HT-29 (cell line): ENCODE measurements at places on chromosomes 5 and 9.
A peak's percentile ranks its signal among the peaks of the same experiment; 100 is the strongest.

DNA sequence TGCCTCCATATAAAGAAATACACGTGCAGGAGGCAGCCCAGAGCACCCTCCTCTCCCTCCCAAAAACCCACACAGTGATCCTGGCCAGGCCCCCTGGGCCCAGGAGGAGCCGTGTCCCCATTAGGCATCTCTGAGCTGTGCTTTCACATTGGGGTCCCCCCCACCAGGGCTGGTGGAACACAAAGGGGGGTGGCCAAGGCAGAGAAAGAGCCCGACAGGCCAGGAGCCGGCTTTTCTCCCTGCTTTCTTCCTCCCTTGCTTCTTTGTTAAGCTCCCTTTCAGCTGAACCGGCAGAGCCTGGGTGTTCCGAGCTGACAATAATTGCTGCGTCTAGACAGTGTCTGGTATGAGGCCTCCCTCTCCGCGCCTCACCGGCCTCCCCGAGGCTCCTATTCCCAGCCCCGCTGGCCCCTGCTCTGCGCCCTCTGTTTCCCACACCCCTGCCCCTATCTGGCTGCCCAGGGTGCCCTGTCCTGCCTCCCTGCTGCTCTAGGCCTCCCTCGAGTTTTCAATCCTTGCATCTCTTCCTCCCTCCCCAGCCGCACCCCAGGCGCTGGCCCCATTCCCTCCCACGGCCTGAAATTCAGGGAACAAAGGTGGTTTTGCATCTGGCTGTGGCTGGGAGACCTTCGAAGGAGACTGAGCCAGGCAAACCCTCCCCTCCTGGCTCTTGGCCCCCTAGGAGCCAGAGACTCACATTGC lies 120.6 kb downstream of the C9orf50 start:
- no peak for DNase-seq

DNA sequence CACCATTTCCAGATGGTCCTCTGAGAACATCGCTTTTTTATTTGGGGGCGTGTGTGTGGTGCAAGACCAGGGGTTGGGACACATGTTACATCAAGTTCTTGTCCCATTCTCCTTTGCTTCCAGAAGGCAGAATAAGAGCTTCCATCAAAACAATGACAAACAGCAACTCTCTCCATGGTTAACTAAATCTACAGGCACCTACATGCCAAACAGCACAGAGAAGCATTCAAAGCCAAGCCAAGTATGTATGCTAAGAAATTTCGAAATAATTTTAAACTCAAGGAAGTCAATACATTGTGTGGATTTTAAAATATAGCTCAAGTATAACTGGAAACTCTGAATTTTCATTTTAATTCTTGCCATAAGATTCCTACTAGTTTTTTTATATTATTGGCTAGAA lies 105.6 kb downstream of the SEC61B start:
- no peak for DNase-seq

DNA sequence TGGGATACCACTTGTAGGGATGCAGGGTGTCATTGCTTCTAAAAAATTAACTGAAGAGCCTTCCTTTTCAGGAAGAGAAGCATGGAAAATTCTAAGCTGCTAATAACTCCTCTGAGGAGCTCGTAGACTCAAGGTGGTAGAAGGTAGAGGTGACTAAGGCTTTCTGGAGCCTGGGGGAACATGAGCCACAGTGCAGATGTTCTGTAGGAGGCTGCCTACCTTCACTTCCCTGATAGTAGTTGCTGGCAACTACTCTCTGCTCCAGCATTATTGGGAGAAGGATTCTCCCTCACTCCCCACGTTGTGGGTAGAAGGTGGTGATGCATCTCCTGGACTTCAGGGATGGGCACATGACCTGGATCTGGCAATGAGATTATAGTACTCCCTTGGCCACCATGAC lies 86.7 kb upstream of the STARD4 start:
- no peak for DNase-seq

- DNase-seq, result no peak
These were observed 178.8 kb downstream of the CSNK1G3 start for GRCh38 chr5:123690821-123691220.

DNA sequence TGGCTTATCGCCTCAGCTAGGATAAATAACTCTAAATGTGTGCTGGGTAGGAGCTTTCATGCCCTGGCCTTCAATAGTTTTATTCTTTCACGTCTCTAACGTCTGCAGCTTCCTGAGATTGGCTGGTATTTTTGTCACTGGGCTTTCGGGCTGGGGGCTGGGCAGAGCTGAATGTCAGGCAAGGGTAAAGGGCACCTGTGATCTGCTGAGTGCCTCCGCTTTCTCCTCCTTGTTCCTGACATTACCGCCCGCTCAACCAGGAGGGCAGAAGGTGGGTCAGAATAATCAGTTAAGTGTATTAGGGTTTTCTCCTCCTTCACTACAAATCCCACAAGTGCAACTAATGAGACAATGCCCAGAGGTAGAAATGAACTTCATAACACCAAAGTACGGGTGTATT lies 216.6 kb downstream of the TSSK1B start:
- no peak for DNase-seq

- DNase-seq, result no peak
These were observed 119.6 kb upstream of the IL12B start for GRCh38 chr5:159449925-159450324.

DNA sequence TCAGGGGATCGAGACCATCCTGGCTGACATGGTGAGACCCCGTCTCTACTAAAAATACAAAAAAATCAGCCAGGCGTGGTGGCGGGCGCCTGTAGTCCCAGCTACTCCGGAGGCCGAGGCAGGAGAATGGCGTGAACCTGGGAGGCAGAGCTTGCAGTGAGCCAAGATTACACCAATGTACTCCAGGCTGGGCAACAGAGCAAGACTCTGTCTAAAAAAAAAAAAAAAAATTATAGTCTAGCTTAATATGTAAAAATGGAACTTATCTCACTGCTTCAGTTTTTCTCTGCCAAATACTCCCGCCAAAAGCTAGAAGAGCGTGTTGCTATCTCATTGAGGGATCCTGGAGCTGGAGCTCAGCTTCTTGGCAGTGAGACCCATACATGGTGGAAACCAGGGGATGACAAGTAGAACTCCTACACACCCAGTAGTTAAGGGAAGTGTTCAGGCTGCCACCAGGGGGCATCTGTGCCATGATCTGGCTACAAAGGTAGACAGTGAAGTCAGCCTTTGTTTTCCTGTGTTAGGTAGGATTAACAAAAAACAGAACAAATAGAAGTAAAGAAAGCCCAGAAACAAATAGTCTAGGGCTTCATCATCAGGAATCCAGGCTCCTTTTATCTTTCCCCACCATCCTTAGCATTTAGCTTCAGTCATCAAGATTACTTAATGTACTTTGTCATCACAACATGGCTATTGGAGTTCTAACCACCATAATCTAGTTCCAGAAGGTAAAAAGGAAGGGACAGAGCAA lies 33.6 kb upstream of the GLIPR2 start:
- peak; percentile 68 for DNase-seq

GRCh38 chr5:30849931-30850710 lies 343.4 kb upstream of the CDH6 start:
- DNase-seq, result no peak

- no peak for DNase-seq
These were observed 6.8 kb upstream of the CXXC5 start for GRCh38 chr5:139641116-139642080.

DNA sequence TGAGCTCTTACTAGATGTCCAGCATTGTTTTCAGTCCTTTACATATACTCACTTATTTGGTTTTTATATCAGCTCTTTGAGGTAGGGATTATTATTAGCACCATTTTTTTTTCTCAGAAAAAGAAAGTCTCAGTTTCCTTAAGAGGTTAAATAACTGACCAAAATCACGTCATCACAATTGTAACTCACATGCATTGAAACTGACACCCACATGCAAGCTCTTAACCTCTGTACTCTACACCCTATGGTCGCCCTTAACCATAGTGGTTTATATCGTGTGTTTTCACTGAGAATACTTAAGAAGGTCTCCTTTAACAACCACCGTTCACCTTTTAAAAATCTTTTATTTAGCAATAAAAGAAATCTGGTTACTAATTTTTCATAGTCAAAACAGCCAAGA lies 61.0 kb downstream of the PRDM6 start:
- no peak for DNase-seq

GRCh38 chr9:93297659-93298497 lies 113.9 kb downstream of the WNK2 start:
- no peak for DNase-seq

GRCh38 chr9:33852216-33852826 lies 35.4 kb downstream of the UBE2R2 start:
- peak; percentile 78 for DNase-seq

DNA sequence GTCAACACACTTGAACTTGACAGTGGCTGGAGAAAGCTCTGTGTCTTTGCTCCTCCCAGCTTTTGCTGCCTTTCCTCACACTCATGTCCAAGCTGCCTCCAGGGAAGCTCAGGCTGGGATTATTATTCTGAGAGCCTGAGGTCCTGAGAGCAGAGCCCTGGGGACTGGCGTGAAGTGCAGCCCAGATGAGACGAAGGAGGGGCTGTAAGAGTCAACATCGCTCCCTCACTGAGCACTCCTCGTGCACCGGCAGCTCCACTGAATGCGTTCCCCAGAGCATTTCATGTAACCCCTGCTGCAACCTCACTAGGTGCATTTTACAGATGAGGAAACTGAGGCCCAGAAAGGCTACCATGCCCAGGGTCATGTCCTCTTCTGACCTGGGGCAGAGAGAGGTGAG lies 63.5 kb upstream of the PHYKPL start:
- DNase-seq, result no peak

DNA sequence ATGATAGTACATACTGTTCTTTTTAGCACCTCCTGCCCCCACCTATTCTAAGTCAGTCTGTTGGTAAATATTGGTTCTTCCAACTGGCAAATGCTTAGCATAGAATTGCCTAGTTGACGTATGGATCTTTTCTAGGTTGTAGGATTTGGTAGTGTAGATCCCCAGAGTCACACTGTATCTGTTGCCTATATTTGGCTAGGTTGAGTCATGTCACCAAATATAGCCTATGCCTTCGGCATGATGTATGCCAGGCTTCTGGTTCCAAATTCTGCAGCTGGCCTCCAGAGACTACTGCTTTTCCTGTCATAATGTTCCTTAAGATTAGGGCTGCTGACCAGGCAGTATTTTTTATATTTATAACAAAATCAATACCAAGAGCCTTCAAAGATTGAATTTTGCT lies 38.2 kb downstream of the CPEB4 start:
- DNase-seq, result no peak

- no peak for DNase-seq
These were observed 400.3 kb downstream of the ARHGEF28 start for GRCh38 chr5:74026310-74026709.

- DNase-seq, result no peak
These were observed 625.5 kb upstream of the RORB start for GRCh38 chr9:73871636-73872035.

GRCh38 chr9:119313846-119314245 lies 55.4 kb downstream of the BRINP1 start:
- DNase-seq, result no peak

GRCh38 chr5:111795142-111795541 lies 38.1 kb upstream of the NREP start:
- DNase-seq, result no peak

DNA sequence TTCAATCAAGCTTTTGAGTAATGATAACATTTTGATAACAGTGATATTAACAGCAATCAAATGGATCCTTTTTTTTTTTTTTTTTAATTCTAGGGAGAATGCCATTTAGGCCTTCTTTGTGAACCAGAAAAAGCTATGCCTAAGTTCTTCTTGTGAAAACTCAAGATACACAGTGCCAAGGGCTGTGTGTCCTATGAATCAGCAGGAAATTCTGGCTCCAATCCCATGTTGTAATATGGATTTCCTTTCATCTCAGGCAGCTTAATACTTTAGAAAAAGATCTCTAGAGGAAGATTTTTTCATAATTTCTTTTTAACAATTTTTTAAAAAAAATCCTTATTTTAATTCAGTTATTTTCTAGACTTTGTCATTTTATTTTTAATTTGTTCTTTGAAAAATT lies 96.1 kb downstream of the NUDT12 start:
- no peak for DNase-seq

DNA sequence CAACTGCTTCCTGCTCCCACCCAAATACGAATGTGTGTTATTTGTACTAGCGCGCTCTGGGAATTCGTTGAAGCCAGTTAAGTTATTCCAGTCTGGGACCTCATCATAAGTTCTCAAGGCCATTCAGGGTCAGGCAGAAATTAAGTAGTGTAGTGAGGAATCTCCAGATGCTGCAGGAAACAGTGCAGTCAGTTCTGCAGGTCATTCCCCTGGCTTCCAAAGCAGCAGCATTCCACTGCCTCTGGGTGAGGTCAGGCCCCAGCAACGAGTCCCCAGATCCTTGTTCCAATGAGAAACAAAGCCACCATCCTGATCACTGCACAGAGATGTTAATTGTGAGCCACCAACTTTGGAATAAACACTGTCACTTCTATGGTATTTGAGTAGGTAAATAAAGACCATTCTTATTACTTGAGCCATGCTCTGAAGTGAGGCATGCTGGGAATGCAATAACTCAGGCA lies 33.1 kb downstream of the SVEP1 start:
- peak; percentile 2 for DNase-seq

DNA sequence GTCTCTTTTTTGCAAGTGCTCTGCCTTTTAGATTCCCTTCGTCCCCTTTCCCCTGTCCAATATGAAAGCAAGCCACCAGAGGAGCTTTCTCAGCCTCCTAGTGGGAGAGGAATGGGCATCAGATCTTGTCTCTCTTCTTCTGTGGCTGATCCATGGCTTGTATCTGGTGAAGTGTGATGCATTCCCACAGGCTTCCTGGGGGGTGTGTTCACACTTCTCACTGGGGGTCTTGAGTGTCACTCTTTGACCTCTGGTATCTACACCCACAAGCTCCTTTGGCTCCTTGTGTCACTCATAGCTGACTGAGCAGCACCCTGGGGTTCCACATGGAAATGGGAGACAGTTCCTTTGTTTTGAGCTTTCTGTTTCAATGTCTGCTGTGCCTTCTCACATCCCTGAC lies 411.5 kb downstream of the GADD45G start:
- no peak for DNase-seq

- peak; percentile 11 for DNase-seq
These were observed 53.6 kb downstream of the ASS1 start for GRCh38 chr9:130498298-130498917.
